ENCODE measurements at places on chromosomes 7 and 10.

DNA sequence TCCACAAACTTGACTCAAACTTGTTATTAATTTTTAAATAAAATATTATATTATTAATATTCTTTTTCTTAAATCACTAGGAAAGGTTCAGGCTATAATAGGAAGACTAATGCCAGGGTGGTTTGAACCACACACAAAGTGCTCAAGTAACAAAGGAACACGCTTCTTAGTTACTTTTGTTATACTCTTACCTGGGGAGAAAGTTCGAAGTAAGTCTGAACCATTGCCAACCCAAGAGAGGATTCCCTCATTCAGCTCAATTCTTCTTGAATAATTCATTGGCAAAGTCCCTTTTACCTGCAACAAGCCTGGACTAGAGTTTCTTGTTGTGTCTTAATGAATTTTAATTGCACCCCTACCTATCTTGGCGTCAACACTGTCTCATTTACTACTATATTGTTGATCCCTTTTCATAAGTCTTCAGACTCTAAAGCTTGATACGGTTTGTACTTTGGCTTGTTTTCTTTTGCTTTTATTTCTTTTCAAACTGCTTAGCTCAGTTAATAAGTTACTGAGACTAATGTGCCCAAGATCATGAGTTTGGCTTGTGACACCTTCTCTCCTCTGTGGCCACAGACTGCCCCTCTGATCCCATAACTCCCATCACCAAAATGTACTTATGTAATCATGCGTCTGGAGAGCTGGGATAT lies 10.2 kb upstream of the C10orf67 start:
- no peak for DNase-seq

GRCh38 chr7:30659312-30659711 lies 22.9 kb downstream of the CRHR2 start:
- DNase-seq: no peak

DNA sequence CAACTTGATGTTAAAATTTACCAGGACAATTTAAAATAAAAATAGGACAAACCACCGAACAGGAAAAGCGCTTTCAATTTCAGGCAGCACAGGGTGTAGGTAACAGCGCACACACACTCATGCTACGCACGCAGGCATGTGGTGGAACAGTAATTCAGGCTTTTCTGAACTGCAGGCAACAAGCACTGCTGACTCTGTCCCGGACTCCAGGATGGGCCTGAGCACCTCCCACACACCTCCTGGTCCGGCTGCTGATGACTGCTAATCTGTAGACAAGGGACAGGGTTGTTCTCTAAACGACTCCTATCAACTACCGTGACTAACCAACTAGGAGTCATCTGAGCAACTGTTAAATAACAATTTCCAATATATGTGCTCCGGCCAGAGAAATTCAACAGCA lies 192.6 kb upstream of the FRMD4A start:
- DNase-seq: no peak

GRCh38 chr7:121957626-121958025 lies 84.7 kb downstream of the PTPRZ1 start:
- no peak for DNase-seq

DNA sequence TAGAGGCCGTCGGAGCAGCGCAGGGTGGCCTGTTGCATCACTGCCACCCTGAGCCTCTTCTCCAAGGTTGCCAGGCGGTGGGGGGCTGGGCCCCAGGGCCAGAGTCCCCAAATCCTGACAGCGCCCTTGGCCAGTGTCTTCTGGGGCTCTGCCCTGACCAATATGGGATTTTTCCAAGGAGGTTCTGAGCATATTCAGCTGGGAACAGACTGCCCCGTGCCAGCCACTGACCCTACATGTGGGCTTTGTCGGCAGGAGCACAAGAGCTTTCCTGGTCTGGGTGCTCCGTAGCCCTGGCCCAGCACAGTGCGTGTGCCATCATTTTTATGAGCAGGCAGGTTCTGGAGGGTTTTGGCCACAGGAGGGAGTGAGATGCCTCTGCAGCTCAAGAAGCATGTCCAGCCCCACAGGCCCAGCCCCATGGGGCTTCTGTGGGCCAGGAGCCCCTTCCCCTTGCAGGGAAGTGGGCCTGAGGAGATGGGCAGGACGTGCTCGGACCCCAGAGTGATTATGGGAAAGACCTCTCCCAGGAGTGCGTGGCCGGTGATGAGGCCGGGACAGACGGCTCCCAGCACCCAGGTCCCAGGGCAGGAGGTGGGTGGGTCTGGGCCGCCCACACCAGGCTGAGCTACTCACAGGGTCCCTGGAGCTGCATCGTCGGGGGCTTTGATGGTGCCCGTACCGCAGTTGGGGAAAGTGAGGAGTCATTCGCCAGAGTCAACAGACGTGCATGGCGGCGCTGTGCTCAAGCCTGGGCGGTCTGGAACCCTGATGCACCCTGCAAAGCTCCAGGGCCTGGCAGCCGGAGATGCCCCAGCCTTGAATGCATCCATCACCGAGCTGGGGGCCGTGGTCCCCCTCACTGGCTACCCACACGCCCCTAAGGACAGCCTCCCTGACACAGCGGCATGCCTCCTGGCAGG lies 66.6 kb downstream of the PWWP2B start:
- DNase-seq: no peak

- DNase-seq: no peak
These were observed 81.4 kb upstream of the FAM133B start for GRCh38 chr7:92671505-92672169.

GRCh38 chr10:113056441-113057021 lies 106.5 kb downstream of the TCF7L2 start:
- peak; percentile 45 for DNase-seq

DNA sequence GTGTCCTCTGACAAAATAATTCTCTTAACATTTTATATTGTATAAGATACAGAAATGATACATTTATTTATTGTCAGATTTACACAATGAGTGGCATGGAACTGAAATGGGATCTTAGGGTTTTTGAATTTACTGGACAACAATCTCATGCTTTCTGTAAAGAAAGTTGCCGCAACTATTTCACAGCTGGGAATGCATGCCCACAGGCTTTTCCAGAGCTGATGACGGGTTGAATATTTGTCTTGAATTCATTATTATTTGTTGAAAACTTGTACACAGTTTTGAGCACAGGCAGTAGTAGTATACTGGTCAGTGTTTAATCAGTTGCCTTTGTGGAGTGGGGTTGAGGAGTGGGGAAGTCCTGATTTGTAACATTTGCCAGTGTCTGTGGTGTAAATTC lies 20.5 kb upstream of the MRC1 start:
- no peak for DNase-seq

DNA sequence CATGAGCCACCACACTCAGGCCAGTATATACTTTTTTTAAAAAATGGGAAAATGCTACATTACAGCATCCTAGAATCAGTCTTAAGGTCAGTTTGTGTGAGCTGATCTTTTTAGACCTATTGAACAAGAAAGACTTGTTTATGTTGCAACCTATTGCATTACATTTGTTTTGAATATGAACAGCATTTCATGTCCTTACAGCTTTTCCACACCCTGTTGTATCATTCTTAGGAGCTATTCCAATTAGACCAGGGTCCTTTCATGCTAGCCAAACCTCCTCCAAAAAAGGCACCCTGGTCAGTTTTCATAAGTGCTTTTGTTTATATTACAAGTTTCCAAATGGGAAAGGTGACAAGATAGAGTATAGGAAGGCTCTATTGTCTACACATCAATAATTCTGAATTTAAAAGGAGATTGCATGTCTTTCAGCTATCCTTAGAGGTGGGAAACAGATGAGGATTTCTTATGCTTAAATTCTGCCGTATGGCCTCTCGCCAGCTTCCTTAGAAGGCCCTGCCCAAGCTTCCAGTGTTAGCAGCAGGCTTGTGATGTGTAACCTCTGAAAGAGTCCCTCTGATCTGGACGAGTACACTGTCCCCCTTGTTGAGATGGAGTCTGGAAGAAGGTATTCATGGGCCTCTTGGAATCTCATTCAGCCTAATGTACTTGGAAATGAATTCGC lies 171.9 kb downstream of the OTUD1 start:
- no peak for DNase-seq

DNA sequence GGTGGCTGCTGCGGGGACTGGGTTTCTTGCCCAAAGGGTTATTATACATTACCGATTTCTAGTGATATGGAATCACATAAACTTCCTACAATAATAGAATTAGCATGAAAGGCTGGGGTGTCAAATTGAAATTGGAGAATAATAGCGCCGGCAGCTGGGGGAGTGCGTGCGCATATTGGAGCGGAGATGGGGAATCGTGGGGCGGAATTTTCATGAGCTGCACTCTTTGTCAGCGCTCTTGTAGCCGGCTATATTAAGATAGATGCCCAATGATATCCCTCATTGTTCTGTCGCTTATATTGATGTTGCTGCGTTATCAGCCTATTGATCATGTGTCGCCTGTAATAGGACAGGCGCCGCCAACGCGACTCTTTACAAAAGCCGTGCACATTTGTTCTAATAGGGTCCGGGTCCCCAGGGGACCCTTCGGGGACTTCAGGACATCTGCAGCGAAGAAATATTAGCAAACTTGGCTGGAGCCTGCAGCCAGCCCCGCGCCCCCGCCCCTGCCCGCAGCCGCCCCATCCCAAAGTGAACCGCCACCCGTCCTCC lies 5.1 kb downstream of the UNCX start:
- no peak for DNase-seq

GRCh38 chr7:44411306-44411705 lies 79.2 kb downstream of the NUDCD3 start:
- no peak for DNase-seq

- no peak for DNase-seq
These were observed 27.9 kb upstream of the INPP5A start for GRCh38 chr10:132509506-132510173.

- no peak for DNase-seq
These were observed 636.2 kb upstream of the IGFBP3 start for GRCh38 chr7:46557295-46557711.

- no peak for DNase-seq
These were observed 80.0 kb downstream of the C7orf25 start for GRCh38 chr7:42831718-42832522.

- DNase-seq: no peak
These were observed 155.5 kb downstream of the RNF216 start for GRCh38 chr7:5625938-5626337.

Measured in SK-N-MC (cell line).